ENCODE measurements at places on chromosomes 12 and 14. TPM values are rescaled to one million over a fixed set of nuclear protein-coding genes. Genes with fewer than 3 reads are reported as not detected.

- H3K27me3 ChIP-seq = no peaks in the 10 kb centered on the region
- no peak overlapping the region for H3K27ac ChIP-seq
- DNase-seq = no peak
- peaks cover 37% of the 10 kb centered on the region for H3K4me1 ChIP-seq
Measured at GRCh38 chr12:89468648-89469326, 55.8 kb downstream of the GALNT4 start.

DNA sequence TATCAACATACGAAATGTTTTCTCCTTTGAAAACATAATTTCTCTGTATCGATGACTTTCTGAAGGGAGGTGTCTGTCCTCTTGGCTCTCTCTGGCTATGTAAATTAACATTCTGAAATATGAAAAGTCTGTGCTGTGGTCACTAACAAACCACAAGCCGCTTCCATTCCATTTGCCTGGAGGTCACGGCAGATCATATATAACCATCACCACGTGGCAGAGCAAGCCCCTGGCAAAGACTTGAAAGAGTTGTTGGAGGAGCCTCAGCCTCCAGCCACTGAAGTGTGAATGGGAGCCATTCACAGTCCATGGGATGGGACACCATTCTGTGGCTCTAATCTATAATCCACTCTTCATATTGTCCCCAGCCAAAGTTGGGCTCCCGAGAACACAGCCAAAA is 39.6 kb downstream of the CDKL1 start:
- H3K36me3 ChIP-seq = no peaks in the 10 kb centered on the region
- no peak for DNase-seq
- H3K4me1 ChIP-seq = no peaks in the 10 kb centered on the region
- H3K27me3 ChIP-seq = no peaks in the 10 kb centered on the region

GRCh38 chr14:100715332-100715731 is 11.4 kb upstream of the DLK1 start:
- no peaks in the 10 kb centered on the region for H3K27me3 ChIP-seq
- H3K27ac ChIP-seq = no peak overlapping the region
- H3K36me3 ChIP-seq = no peaks in the 10 kb centered on the region
- no peak for DNase-seq
- no peak overlapping the region for H3K4me3 ChIP-seq

Gene ZNF891
- total RNA-seq = 2.9 TPM

DNA sequence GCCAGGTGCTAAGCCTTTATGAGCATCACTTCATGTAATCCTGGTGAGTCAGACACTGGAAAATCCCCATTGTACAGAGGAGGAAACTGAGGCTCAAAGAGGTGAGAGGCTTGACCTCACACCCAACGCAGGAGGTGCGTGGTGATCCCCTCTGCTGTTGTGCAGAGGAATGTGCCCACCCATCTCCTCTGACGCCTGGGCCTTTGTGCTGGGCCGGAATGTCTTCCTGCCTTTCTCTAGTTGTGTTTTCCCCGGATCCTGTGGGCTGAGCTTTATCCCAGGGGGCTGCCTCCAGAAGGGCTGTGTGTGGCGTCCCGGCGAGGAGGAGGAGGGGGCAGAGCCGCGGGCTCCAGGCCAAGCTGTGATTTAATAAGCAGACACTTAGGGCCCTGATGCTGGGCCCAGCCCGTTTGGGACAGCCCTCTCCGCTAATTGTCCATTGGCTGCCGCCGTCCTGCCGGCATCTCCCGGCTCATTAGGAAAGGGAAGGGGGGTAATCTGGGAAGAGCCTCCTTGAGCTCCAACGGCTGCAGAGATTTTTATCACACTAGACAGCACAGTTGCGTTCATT is 653.6 kb downstream of the MED13L start:
- no peak overlapping the region for H3K4me3 ChIP-seq
- H3K4me1 ChIP-seq = no peaks in the 10 kb centered on the region
- no peak overlapping the region for H3K27ac ChIP-seq
- no peak for DNase-seq

DNA sequence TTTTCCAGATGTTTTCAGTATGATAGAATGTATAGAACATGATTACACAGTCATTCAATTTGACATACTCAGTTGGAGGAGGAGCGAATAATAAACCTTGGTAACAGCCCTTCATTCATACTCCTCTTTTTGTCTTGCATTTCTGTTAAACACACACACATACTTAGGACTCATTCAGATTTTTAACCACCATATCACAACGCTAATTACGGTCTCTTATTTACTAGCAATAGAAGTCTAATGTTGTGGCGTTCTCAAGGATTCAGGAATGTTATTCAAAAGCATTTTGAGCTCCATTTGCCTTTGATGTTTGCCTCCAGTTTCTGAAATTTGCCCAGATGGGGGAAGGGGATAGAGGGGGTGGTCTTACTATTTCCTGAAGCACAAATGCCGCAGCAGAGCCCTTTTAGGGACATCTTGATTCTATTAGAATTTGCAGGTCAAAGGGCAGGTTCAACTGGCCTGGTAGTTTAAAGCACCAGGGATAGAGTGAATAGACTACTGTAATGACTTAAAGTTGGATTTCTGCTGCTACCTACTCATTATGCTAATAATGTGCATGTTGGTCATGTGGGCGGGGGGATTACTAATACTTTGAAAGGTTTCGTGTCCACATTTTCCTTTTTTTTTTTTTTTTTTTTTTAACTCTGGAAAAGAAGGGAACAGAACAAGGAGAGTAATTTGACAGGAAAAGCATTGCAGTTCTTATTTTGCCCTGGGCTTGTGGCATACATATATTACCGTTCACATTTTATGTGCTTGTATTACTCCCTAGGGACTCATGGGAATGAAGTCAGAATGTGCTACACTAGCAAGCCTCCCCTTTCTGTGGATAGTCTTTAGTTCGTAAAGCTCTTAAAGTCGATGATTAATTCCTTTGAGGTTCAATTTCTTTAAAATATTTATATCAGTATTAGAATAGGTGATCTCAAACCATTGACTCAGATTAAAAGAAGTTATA is 226.8 kb downstream of the FBXL14 start:
- DNase-seq = peak; percentile 73
- H3K27me3 ChIP-seq = no peaks in the 10 kb centered on the region
- H3K27ac ChIP-seq = peak overlapping the region; percentile 1
- H3K36me3 ChIP-seq = no peaks in the 10 kb centered on the region

Gene ZC3H10
- total RNA-seq = 11.8 TPM

Gene TAC3
- total RNA-seq = 0.79 TPM

Gene RAPGEF3
- 5.7 TPM for total RNA-seq

Gene ERP27
- total RNA-seq = not detected

GRCh38 chr14:77314043-77314442 is 6.6 kb downstream of the POMT2 start:
- no peaks in the 10 kb centered on the region for H3K36me3 ChIP-seq
- H3K27me3 ChIP-seq = no peaks in the 10 kb centered on the region
- no peak for DNase-seq
- no peak overlapping the region for H3K27ac ChIP-seq

Gene PZP
- total RNA-seq = not detected

Gene CCDC177
- total RNA-seq = 0.09 TPM

DNA sequence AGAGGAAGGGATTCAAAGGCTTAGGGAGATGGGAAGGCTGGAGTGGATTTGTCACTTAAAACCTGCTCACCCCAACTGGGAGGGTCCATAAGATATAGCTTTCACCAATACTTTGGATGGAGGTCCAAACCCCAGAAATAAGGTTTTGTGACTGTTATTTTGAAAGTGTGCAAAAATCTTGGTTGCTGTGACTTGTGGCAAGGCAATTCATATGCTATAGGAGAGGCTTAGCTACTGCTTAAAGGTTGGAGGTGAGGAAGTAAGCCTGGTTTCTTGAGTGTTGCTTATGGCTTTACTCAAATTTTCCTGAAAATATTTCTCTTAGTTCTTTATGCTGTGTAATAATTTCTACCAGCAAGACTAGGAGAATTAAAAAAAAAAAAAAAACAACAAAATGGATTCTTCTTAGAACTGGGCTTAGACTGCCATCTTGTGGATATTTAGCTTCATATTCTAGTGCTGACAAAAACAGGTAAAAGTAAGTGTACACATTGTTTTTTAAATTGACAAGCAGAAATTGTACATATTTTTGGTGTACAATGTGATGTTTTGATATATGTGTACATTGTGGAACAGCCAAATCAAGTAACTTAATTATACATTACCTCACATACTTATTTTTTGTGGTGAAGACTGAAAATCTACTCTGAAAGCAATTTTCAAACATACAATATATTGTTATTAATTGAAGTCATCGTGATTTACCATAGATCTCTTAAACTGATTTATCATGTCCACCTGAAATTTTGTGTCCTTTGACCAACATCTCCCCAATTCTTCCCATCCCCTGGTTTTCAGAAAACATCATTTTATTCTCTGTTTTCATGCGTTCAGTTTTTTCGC is 23.0 kb downstream of the PDE6H start:
- H3K4me3 ChIP-seq = no peak overlapping the region
- DNase-seq = peak; percentile 71
- H3K27ac ChIP-seq = no peak overlapping the region
- no peaks in the 10 kb centered on the region for H3K36me3 ChIP-seq

DNA sequence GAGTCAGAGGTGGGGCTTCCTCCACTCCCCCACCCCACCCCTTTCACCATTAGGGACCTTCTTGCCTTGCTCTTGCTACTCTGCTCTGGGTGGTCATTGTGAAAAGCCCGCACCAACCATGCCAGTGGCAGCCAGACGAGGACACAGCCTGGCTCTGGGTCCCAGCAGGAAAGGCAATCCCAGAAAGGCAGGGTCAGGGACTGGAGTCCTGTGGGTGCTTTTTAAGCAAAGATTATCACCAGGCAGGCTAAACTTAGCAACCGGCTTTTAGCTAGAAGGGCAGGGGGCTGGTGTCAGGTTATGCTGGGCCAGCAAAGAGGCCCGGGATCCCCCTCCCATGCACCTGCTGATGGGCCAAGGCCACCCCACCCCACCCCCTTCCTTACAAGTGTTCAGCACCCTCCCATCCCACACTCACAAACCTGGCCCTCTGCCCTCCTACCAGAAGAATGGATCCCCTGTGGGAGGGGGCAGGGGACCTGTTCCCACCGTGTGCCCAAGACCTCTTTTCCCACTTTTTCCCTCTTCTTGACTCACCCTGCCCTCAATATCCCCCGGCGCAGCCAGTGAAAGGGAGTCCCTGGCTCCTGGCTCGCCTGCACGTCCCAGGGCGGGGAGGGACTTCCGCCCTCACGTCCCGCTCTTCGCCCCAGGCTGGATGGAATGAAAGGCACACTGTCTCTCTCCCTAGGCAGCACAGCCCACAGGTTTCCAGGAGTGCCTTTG is 1.2 kb upstream of the GAPDH start:
- H3K4me3 ChIP-seq = peak overlapping the region; percentile 84
- peak; percentile 88 for DNase-seq
- no peaks in the 10 kb centered on the region for H3K27me3 ChIP-seq
- peaks cover 74% of the 10 kb centered on the region for H3K36me3 ChIP-seq
- peak overlapping the region; percentile 96 for H3K27ac ChIP-seq

Gene PLEK2
- total RNA-seq = 3.7 TPM

Gene SERPINA9
- total RNA-seq = not detected

DNA sequence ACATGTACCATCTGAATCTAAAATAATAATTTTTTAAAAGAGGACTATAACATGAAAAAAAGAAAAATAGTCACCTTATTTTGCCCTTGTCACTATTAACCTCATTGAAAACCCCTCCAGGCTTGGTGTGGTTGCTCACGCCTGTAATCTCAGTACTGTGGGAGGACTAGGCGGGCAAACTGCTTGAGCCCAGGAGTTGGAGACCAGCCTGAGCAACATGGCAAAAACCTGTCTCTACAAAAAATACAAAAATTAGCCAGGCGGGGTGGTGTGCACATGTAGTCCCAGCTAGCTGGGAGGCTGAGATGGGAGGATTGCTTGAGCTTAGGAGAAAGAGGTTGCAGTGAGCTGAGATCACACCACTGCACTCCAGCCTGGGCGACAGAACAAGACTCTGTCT is 126.3 kb upstream of the KRAS start:
- H3K4me3 ChIP-seq = no peak overlapping the region
- no peak overlapping the region for H3K27ac ChIP-seq
- H3K27me3 ChIP-seq = no peaks in the 10 kb centered on the region
- H3K36me3 ChIP-seq = no peaks in the 10 kb centered on the region
- no peak for DNase-seq

Gene PTPN21
- 6.1 TPM for total RNA-seq

DNA sequence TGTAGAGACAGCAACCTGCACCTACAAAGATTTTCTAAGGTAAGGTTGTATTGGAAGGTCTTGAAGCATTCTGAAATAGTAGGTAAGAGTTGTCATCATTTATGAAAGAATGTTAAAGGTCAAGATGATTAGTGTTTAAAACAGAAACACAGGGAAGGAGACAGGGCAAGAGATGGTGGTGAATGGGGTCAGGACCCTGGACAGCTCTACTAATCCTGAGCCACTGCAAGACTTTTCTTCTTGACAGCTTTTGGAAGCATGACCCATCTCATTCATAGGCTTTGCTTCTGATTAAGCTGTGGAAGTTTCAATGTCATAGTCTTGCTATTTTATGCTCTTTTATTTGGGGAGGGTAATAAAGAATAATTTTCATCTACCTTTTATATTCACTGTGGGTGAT is 75.5 kb upstream of the CAND1 start:
- no peaks in the 10 kb centered on the region for H3K4me1 ChIP-seq
- no peak overlapping the region for H3K4me3 ChIP-seq
- peak; percentile 33 for DNase-seq
- H3K27me3 ChIP-seq = peaks cover 43% of the 10 kb centered on the region
- no peaks in the 10 kb centered on the region for H3K36me3 ChIP-seq

Gene CLEC4E
- not detected for total RNA-seq

DNA sequence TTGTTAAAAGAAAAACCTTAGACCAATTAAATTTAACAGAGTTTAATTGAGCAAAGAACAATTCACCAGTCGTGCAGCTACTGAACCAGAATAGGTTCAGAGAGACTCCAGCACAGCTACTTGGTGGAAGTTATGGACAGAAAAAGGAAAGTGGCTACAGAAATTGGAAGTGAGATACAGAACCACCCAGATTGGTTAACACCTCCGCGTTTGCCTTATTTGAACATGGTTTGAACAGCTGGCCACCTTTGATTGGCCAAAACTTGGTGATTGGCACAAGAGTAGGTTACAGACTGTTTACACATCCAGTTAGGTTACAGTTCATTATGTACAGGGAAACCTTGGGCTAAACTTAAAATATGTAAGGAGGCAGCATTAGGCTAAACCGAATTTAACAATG is 54.9 kb downstream of the SRGAP1 start:
- no peaks in the 10 kb centered on the region for H3K36me3 ChIP-seq
- H3K27me3 ChIP-seq = no peaks in the 10 kb centered on the region

- peak overlapping the region; percentile 56 for H3K27ac ChIP-seq
- no peak overlapping the region for H3K4me3 ChIP-seq
- no peaks in the 10 kb centered on the region for H3K27me3 ChIP-seq
- peaks cover 22% of the 10 kb centered on the region for H3K4me1 ChIP-seq
Measured at GRCh38 chr12:3225154-3225795, 148.1 kb downstream of the TSPAN9 start.
